ENCODE measurements at places on chromosomes 2 and 18.

DNA sequence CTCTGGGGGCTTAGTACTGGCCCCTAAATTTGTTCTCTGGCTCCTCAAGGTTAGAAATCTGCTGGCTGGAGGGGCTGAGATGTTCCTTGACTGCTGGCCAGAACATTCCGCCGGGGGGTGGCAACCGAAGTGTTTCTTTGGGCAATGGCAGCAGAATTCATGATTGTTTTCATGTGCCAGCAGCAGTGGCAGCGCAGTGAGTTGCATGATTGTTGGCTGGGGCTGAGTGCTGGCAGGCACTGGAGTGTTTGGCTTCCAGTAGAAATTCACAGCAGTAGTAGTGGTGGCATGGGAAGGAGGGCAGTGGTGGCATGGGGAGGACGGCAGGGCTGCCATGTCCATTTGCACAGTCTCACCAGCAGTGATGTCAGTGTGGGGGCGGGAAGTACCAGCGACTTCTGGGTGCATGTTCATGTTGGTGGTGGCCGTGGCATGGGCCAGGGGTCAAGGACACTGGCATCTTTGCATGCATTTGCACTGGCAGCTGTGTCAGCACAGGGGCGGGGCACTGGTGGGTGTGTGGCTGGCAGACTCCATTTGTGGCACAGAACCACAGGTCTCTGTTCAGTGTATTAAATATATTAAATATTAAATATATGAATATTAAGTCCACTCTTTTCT lies 130.6 kb upstream of the CDH7 start:
- DNase-seq: no peak

- DNase-seq: no peak
Observed at GRCh38 chr2:54545702-54546450, 89.7 kb downstream of the SPTBN1 start.

GRCh38 chr2:127451981-127452380 lies 33.8 kb downstream of the PROC start:
- DNase-seq: no peak

DNA sequence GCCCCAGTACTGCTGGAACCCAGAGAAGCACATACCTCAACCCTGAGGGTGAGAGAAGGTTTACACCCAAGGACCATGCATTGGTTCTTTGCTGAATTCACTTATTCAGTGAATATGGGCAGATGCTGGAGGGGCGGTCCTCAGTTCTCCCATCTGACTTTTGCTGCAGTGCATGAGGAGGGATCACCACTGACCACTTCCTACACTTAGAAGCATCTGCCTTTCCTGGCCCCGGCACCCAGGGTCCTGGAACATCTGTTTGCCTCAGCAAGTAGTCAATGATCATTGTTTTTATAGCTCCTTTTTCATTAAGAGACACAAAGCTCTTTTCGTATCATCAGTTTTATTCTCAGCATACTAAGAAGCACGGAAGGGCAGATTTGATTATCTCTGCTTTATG lies 211.4 kb downstream of the SH3RF3 start:
- DNase-seq: no peak

DNA sequence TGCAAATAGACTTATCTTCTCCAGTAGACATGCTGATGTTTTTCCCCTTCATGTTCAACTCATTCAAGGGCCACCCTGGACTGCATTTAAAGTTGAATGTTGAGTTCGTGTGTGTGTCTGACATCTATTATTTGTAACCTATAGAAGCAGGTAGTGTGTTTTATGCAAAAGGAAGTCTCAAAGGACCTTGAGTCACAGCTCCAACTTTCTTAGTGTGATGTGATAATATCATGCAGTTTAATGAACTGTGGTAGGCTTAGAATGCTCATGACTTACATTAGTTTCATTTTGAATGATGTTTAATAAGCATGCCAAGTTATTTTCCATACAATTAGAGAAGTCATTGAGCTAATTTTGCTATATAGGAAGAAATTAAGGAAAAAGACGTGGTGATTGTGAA lies 67.9 kb downstream of the CERS6 start:
- DNase-seq: no peak

- DNase-seq: no peak
Observed at GRCh38 chr2:157592948-157593347, 35.7 kb downstream of the ACVR1C start.

GRCh38 chr2:119252186-119253113 lies 28.8 kb downstream of the STEAP3 start:
- no peak for DNase-seq

DNA sequence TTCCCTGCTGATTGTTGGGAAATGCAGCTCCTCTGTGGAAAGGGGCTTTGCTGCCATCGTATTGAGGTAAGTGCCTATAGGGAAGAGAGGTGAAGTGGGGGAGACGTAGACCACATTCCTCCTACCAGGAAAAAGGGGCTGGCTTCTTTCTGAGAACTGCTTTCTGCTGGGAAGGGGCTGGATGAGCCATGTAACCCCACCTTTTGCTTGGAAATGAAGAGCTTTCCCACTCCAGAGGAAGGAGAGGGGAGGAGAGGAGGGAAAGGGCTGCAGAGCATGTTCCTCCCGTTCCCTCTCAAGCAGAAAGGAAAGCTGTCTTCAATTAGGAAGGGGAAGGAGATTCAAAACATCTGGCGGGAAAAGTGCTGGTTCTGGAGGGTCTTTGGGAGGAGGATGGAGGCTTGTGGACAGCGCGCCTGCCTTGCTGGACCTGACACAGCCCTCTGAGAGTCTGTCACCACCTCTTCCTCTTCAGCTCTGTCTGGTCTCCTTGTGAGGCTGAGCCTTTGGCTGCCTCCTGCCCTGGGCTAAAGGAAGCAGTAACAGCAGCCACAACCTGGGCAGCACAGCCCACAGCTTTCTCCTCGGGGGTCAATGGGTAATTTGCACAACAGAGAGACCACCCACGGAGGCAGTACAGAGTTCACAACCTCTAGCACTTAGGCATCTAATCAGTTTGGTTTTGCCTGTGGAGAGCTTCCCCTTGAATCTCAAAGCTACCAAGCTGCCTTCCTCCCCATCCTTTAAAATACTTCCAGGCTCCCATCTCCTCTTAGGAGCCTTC lies 410.0 kb upstream of the TNP1 start:
- DNase-seq: no peak

GRCh38 chr2:153886833-153887232 lies 15.1 kb downstream of the GALNT13 start:
- no peak for DNase-seq

- no peak for DNase-seq
Observed at GRCh38 chr2:58081000-58081399, 34.4 kb downstream of the VRK2 start.

GRCh38 chr2:7071916-7072556 lies 154.8 kb downstream of the RNF144A start:
- DNase-seq: no peak

GRCh38 chr2:232022718-232023117 lies 61.2 kb downstream of the DIS3L2 start:
- DNase-seq: no peak

DNA sequence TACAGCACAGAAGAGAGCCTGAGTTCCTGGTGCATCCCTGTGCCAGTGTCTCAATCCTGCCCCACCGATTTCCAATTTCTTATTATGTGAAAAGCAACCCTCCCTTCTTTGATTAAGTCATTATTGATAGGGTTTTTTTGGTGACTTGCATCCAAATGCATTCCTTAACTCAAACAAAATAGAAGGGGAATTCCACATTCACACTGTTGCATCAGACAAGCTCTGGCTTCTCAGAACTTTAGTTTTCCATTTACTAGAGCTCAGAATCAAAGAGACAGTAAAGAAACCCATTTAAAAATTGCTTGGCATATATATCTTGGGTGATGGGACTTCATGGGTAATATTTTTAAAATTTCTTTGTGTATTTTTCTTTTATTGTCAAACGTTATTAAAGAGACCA lies 13.8 kb upstream of the TMEM200C start:
- no peak for DNase-seq

- DNase-seq: peak; percentile 67
Observed at GRCh38 chr2:197786010-197786877, 1.1 kb upstream of the BOLL start.

DNA sequence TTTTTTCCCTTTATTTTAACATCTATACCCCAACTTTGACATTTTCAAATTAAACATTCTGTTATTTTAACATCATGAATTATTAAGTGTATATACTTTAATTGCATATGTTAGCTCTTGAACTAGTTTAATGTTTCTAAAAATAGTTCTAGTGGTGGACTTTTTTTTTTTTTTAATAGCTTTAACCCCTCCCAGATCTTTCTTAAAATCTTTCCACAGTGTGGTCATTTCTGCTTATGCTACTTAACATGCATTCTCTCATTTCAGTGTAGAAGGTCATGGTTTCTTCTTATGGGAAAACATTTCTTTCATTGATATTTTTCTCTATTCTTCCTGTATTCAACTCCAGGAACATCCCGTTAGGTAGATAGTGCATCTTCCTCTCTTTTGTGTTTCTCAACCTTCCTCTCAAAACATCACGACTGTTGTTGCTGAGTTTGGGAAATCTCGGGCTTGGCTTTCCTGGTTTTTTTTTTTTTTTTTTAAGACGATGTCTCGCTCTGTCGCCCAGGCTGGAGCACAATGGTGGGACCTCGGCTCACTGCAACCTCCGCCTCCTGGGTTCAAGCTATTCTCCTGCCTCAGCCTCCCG lies 849 bp upstream of the TMEM18 start:
- no peak for DNase-seq

DNA sequence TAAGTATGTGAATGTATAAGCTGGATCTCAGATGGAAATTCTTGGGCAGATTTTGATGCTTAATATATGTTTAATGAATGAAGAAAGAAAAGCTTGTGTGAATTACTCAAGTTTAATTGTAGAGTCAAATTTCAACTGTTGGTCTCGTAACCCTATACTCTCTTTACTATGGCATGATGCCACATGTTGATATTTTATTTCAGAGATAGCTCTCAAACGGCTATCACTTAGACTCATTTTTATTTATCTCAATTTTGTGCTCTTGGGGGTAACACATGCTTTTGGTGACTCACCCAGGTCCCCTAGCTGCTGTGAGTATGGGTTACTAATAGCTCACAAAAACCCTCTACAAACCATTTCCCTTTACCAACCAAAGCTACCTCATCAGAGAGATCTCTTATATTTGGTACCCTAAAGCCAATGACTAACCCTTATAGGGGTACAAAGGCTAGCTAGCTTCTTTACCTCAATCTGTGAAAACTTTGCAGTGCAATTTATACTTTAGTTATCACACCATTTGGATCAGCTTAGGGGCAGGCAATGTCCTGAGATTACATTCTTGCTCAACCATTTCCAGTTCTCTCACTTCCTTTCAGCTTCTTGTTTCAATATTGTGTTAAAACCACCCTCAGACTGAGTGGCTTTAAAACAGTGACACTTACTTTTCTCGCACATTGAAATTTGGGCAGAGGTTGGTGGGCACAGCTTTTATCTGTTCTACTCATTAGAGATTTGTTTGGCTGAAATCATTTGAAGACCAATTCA lies 240.3 kb downstream of the CDH7 start:
- no peak for DNase-seq

DNA sequence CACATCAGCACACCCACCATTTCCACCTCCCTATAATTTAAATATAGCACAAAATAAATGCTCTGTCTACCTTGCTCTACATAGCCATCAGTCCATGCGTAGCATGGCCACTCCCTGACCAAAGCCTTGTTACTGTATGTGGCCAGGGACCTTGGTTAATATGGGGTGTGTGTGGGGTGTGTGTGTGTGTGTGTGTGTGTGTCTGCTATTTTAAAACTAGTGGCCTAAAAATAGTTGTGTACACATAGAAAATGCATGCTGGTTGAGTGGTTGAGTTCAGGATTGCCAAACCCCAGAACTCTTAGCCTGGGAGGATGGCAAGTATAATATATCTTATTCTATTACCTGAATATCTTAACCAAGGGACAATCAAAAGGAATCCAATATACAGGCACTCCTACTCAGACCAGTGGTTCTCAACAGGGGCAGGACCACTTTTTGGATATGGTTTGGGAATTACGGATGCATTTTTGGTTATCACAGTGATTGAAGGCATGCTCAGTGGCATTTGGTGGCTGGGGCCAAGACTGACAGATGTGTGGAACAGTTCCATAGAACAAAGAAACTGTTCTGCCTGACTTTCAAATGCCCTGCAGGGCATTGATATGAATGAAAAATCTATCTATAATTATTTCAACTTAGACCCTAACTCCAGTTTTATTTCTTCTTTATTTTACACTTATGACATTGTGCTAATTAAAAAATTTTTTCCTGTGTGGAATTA lies 72.3 kb upstream of the PSME4 start:
- no peak for DNase-seq

DNA sequence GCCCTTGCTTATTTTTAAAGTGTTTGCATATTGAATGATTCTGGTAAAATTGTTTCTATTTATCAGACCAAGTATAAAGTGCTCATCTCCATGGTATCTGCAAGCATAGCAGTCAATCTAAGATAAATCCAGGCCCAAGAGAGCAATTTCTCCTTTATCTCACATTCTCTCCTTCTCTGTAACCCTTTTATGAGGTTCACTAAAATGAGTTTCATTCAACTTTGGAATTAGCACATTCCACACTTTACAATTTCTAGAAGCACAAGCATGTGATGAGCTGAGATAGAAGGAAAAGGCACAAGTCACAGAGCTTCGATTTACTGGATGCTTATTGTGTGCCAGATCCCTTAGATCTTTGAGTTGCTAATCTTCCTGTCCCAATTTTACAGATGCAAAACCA lies 97.3 kb downstream of the CNTNAP5 start:
- DNase-seq: no peak

Measured in stimulated activated CD4-positive, alpha-beta T cell treated with anti-CD3 and anti-CD28 coated beads, Interleukin-15, amount 100 ng/mL, for 48 hours (primary cell).